ENCODE measurements at places on chromosomes 11 and 22.

DNA sequence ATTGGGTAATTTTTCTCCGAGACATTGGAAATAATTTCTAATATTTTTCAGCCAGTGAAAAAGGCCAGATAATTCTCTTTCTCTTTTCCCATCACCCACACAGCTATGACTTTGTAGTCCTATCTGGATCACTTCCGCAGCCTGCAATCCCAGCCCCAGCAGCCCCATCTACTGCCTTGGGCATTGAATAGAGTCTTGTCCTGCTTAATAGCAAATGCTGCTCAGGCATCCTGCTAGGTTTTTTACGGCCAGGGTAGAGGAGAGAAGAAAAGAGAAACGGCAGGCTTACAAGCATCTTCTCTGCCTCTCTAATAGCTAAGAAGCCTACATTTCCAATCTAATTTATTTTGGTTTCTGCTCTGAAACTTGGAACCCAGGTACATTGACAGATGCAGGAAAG lies 154.3 kb upstream of the B3GAT1 start:
- DNase-seq, result no peak

DNA sequence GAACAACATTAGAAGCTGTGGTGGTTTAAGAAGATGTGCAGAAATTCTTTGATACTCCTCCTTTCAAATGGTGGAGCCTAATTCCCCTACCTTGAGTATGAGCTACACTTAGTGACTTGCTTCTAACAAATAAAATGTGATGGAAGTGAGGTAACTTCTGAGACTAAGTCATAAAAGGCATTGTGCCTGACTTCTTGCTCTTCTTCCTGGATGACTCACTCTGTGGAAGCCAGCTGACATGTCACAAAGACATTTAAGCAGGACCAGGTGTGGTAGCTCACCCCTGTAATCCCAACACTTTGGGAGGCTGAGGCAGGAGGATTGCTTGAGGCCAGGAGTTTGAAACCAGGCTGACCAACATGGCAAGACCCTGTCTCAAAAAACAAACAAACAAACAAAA lies 3.9 kb upstream of the PLA2G3 start:
- no peak for DNase-seq

- peak; percentile 42 for DNase-seq
These were observed 137.8 kb downstream of the DBX1 start for GRCh38 chr11:20022363-20023081.

- DNase-seq, result no peak
These were observed 65.6 kb upstream of the VPREB1 start for GRCh38 chr22:22178992-22179391.

- no peak for DNase-seq
These were observed 28.5 kb downstream of the LRRC74B start for GRCh38 chr22:21074102-21074715.

- DNase-seq, result no peak
These were observed 1332.0 kb downstream of the BRD1 start for GRCh38 chr22:48495751-48496080.

GRCh38 chr11:36443661-36444060 lies 66.4 kb downstream of the TRAF6 start:
- DNase-seq, result no peak

GRCh38 chr11:78181185-78181584 lies 7.2 kb downstream of the KCTD21 start:
- no peak for DNase-seq

Measured in NCI-H187 treated with DMSO at 0.1 percent for 48 hours (cell line).